Activated CD8-positive, alpha-beta memory T cell treated with anti-CD3 and anti-CD28 coated beads, Interleukin-2, amount 10 ng/mL, durations not matched to agents 7 days and 5 days (primary cell): ENCODE measurements at places on chromosomes 7 and 10. TPM values are rescaled to one million over a fixed set of nuclear protein-coding genes. Genes with fewer than 3 reads are reported as not detected.

GRCh38 chr7:86963599-86964230, 95.7 kb downstream of the ELAPOR2 start:
- no peak overlapping the region for H3K4me3 ChIP-seq
- H3K27me3 ChIP-seq = no peaks in the 10 kb centered on the region
- DNase-seq = no peak

The TMEM270 gene
- not detected for total RNA-seq

The HHEX gene
- not detected for total RNA-seq

- no peak for DNase-seq
- H3K4me3 ChIP-seq = no peak overlapping the region
- H3K27ac ChIP-seq = no peak overlapping the region
- no peaks in the 10 kb centered on the region for H3K36me3 ChIP-seq
- H3K4me1 ChIP-seq = no peaks in the 10 kb centered on the region
- H3K27me3 ChIP-seq = no peaks in the 10 kb centered on the region
Observed at GRCh38 chr10:121662531-121662930, 64.3 kb upstream of the FGFR2 start.

DNA sequence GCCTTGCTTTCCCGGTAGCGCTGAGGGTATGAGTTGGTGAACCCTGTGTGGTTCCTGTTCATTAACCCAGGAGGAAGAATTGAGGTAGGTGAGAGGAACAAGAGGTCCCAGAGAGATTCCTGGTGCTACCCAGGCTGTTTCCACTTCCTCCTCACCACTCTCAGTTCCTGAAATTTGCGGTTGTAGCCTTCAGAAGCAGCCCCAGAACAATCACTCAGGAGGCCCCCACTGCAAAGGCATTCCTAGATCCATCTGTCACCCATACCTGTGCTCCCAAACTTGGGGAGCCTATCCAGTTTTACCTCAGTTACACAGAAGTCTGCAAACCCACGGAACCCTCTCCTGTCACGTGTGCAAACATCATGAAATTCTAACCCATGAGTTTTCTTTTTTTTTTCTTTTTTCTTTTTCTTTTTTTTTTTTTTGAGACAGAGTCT, 9.0 kb upstream of the PIP4K2A start:
- no peak overlapping the region for H3K27ac ChIP-seq
- peaks cover 9% of the 10 kb centered on the region for H3K4me1 ChIP-seq
- DNase-seq = no peak
- H3K4me3 ChIP-seq = no peak overlapping the region

The GRID2IP gene
- 0.26 TPM for total RNA-seq
